ENCODE measurements at places on chromosomes 3 and 15.

DNA sequence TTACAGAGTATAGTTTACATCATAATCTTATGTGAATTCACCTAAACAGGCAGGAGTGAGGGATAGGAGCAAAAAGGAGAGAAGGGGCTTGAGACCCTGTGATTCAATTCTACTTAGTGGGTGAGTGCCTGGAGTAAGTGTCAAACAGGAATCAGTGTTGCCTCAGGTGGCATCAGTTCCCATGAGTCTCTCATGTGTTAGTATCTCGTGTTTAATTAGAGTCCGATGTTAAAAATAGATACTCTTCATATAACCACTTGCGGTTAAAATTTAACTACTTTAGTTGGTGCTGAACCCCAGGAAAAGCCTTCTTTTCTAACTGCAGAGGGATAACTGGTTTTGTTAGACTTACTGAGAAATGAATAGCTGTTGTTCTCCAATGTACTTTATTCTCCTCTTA, 251.5 kb downstream of the SUCLG2 start:
- no peaks in the 10 kb centered on the region for H3K4me1 ChIP-seq
- no peaks in the 10 kb centered on the region for H3K27me3 ChIP-seq
- no peak overlapping the region for H3K4me3 ChIP-seq
- H3K27ac ChIP-seq, result no peak overlapping the region
- peaks cover 6% of the 10 kb centered on the region for H3K36me3 ChIP-seq

GRCh38 chr3:93906245-93906644, 67.5 kb downstream of the PROS1 start:
- no peak overlapping the region for H3K27ac ChIP-seq
- peaks cover 5% of the 10 kb centered on the region for H3K36me3 ChIP-seq
- H3K4me3 ChIP-seq, result no peak overlapping the region
- no peaks in the 10 kb centered on the region for H3K4me1 ChIP-seq
- H3K27me3 ChIP-seq, result no peaks in the 10 kb centered on the region

GRCh38 chr3:161852744-161853143, 356.1 kb downstream of the OTOL1 start:
- no peak overlapping the region for H3K27ac ChIP-seq
- H3K4me1 ChIP-seq, result peaks cover 4% of the 10 kb centered on the region
- no peak for DNase-seq
- H3K27me3 ChIP-seq, result no peaks in the 10 kb centered on the region

- peaks cover 30% of the 10 kb centered on the region for H3K4me1 ChIP-seq
- no peak within 1 kb of the TSS for H3K27ac ChIP-seq
- no peaks in the 10 kb centered on the region for H3K36me3 ChIP-seq
- H3K4me3 ChIP-seq, result no peak within 1 kb of the TSS
- no peak for DNase-seq
Measured at GRCh38 chr15:31101262-31102038, at the start of gene TRPM1. Gene TRPM1 (minus strand): TSS chr15:31101725. CDS start chr15:31081355, 20,370 bp downstream.

DNA sequence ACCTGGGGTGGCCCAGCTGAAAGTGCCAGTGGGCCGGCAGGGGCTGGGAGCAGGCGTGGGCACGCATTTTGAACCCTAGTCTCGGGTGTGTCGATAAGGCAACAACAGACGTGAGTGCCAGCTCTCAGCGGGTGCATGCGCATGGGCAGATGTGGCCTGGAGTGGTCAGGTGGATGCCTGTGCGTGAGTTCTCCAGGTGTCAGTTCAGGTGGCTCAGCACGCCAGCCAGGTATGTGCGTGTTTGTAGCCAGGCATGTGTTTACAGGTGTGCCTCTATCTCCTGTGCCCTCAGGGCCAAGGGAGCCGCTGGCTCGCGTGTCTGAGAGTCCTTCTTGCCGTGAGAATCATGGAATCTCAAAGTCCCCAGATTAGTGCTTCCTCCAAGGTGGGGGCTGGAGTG, 14.8 kb downstream of the CYP1A2 start:
- H3K27ac ChIP-seq, result no peak overlapping the region
- peaks cover 63% of the 10 kb centered on the region for H3K27me3 ChIP-seq
- no peaks in the 10 kb centered on the region for H3K36me3 ChIP-seq
- no peaks in the 10 kb centered on the region for H3K4me1 ChIP-seq

- H3K36me3 ChIP-seq, result no peaks in the 10 kb centered on the region
- H3K27me3 ChIP-seq, result no peaks in the 10 kb centered on the region
- H3K4me1 ChIP-seq, result no peaks in the 10 kb centered on the region
- no peak overlapping the region for H3K27ac ChIP-seq
Measured at GRCh38 chr3:78900426-78900825, 867.4 kb downstream of the ROBO1 start.

DNA sequence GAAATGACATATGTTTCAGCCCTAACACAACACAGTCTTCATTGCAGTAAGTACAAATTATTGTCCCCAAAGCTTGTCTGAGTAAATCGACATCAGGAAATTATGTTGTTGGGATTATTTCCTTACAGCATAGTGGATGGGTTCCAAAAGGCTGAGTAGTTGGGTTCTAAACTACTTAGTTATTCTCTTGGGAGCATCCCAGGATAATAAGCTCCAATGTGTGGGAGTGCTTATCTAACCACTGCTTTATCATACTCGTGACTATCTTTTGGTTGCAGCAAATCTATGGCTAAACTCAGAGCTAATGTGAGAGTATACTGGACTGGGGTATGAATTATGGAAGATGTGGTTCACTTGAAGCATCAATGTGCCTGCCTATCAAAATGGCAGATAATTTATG, 128.5 kb downstream of the RBMS3 start:
- H3K27me3 ChIP-seq, result no peaks in the 10 kb centered on the region
- no peak overlapping the region for H3K4me3 ChIP-seq
- H3K4me1 ChIP-seq, result no peaks in the 10 kb centered on the region
- H3K36me3 ChIP-seq, result no peaks in the 10 kb centered on the region
- DNase-seq, result no peak

DNA sequence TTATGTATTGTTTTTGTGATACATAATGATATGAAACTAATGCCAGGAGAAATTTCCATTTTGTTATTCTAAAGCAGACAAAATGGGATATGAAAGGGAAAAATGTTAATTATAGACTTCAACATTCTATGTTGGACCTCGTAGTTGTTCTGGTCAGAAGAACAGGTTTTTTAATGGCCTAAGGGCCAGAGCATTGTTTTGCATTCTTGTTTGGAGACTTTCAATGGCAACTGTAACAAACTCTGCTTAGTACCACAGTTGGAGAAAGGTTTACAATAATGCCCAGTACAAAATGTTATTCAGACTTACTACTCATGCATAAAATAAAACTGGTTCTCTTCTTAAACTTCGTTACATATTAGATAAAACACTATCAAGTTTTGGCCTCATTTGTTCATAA, 12.2 kb downstream of the PPARG start:
- no peak for DNase-seq
- peaks cover under 1% of the 10 kb centered on the region for H3K4me1 ChIP-seq
- H3K4me3 ChIP-seq, result no peak overlapping the region
- no peak overlapping the region for H3K27ac ChIP-seq
- no peaks in the 10 kb centered on the region for H3K27me3 ChIP-seq

- no peaks in the 10 kb centered on the region for H3K36me3 ChIP-seq
- DNase-seq, result no peak
- no peaks in the 10 kb centered on the region for H3K27me3 ChIP-seq
Measured at GRCh38 chr3:154011036-154011435, 110.2 kb upstream of the ARHGEF26 start.

DNA sequence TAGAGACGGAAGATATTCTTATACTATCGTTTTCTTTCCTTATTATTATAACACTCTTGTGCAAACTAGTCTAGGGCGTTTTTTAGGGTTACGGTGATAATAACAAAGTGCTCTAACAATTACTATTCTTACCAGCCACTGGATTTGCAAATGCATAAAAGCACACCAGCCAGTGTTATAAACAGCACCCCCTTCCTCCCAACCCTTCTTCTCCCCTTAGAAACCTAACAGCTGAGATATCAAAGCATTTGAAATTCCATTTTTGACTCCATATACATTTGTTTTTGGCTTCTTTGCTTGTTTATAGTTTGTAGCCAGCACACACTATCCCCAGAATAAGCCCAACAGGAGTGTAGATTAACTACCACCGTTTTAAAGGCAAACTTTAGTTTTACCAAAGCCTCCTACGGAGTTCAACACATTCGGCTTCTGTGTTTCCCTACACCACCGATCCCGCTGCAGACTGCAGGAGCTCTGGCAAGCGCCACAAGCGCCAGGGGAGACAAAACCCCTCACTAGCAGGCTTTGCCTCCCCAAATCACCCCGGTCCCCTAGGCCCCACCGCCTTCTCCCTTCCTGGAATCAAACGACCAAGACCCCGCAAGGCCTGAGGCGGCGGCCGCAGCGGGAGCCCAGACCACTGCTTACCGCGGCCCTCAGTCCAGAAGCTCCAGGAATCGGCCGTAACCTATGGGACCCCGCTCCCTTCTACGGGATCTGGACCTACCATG, 461 bp downstream of the COPB2 start:
- H3K36me3 ChIP-seq, result peaks cover 8% of the 10 kb centered on the region
- H3K27me3 ChIP-seq, result no peaks in the 10 kb centered on the region
- H3K27ac ChIP-seq, result peak overlapping the region; percentile 59
- peaks cover 9% of the 10 kb centered on the region for H3K4me1 ChIP-seq
- DNase-seq, result peak; percentile 28
- H3K4me3 ChIP-seq, result peak overlapping the region; percentile 99
